Left cardiac atrium (tissue), 4 donors: ENCODE measurements at places on chromosomes 1 and 21. TPM values are rescaled to one million over a fixed set of nuclear protein-coding genes. Genes with fewer than 3 reads are reported as not detected.

The C1orf185 gene
- not detected for total RNA-seq

The ZYG11A gene
- total RNA-seq, result not detected

The MYOM3 gene
- 224 TPM for total RNA-seq

The DAP3 gene
- 85.1 TPM for total RNA-seq

The KCNA2 gene
- total RNA-seq, result 0.60 TPM

The FBLIM1 gene
- 82.8 TPM for total RNA-seq

The MROH9 gene
- not detected for total RNA-seq

The PRDM16 gene
- 0.99 TPM for total RNA-seq

The CYP4B1 gene
- 15.6 TPM for total RNA-seq

The HTR6 gene
- not detected for total RNA-seq

The LCE1D gene
- not detected for total RNA-seq

The ATP1A4 gene
- 0.13 TPM for total RNA-seq

The LDLRAD1 gene
- not detected for total RNA-seq

The GPR52 gene
- 1.5 TPM for total RNA-seq

The UBXN10 gene
- total RNA-seq, result 3.1 TPM

The RAB3B gene
- total RNA-seq, result not detected

The LORICRIN gene
- not detected for total RNA-seq
